ENCODE measurements at places on chromosomes 12 and 14. TPM values are rescaled to one million over a fixed set of nuclear protein-coding genes. Genes with fewer than 3 reads are reported as not detected.

TSPAN11 gene
- total RNA-seq: 1.1 TPM

PLBD1 gene
- total RNA-seq: 0.38 TPM

FOXG1 gene
- total RNA-seq: not detected

DPF3 gene
- 8.9 TPM for total RNA-seq
